Activated T-helper 1 cell treated with anti-CD3 and anti-CD28 coated beads, Interleukin-2, amount 50 U/mL, for 16 hours (primary cell): ENCODE measurements at places on chromosomes 12 and 14.

- no peak for DNase-seq
These were observed 80.9 kb upstream of the TSPAN11 start for GRCh38 chr12:30845676-30846075.

DNA sequence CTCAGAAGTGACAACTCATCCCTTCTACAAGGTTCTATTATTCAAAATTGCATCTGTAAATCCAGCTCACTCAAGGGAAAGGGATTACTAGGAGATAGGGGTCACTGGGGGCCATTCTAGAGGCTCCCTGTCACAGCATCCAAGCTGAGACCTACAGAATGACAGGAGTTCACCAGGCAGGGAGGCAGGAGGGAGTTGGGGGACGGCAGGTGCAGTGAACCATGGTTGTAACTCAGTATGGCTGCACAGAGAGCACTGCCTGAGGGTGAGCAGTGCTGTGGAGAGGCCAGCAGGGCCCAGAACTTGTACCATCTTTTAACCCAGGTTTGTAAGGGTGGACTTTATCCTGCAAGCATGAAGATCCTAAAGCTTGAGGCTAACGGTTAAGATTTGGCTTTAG is 37.9 kb upstream of the SINHCAF start:
- no peak for DNase-seq

DNA sequence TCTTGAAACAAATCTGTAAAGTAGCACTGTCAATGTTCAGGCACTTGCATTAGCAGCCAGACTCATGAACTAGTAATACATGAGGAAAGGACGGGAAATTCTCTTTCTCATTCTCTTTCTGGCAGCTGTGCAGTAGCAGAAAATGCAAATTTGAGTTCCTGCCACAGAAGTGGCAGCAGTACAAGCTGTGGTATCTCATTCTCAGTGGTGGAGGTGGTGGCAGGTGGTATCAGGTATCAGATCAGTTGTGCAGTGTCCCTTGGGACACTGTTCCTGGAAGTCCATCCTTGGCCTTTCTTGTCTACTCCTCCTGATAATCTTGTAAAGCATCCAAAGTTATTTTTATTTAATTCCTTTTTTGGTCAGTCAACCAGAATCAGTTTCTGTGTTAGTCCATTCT is 103.0 kb downstream of the C12orf42 start:
- no peak for DNase-seq

GRCh38 chr14:88630565-88630964 is 67.7 kb downstream of the ZC3H14 start:
- no peak for DNase-seq

GRCh38 chr14:52315355-52315718 is 1.2 kb downstream of the PTGER2 start:
- no peak for DNase-seq

- no peak for DNase-seq
These were observed 62.5 kb upstream of the FAR2 start for GRCh38 chr12:29086325-29087271.

DNA sequence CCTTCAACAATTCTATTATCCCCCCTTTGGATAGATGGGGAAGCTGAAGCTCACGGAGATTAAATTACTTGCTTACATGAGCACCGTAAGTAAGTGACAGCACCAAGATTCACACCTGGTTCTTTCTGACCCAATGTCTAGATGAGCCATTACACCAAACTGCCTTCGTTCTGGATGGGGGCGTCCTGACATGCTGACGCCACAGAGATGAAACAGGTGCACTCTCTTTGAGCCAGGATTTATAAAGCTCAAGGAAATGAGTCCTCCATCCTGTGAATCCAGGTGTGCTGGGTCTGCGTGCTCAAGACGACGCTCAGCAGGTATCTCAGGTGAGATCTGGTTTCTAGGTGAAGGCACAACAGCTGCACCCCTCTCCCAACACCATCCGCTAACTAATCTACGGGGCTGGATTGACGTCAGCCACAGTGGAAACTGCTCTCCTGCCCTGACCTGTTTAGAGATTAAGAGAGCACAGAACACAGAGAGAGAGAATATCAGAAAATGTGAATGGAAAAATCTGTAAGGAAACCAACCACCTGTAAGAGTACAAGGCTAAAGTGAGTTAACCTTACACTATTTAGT is 61.6 kb downstream of the KSR2 start:
- DNase-seq: no peak

GRCh38 chr12:91215940-91216454 is 33.4 kb upstream of the DCN start:
- no peak for DNase-seq

GRCh38 chr14:84581041-84581440 is 948.9 kb upstream of the FLRT2 start:
- DNase-seq: no peak
